ENCODE measurements at places on chromosomes 12 and 14. TPM values are rescaled to one million over a fixed set of nuclear protein-coding genes. Genes with fewer than 3 reads are reported as not detected.

Gene LETMD1
- 32.8 TPM for total RNA-seq

Gene CLEC9A
- total RNA-seq = not detected

Gene FMNL3
- 3.0 TPM for total RNA-seq

Gene SETD1B
- total RNA-seq = 10.1 TPM

GRCh38 chr12:68591734-68592418, 18.8 kb upstream of the RAP1B start:
- DNase-seq = no peak

GRCh38 chr12:118061873-118062843, 1.2 kb upstream of the WSB2 start:
- DNase-seq = peak; percentile 37

DNA sequence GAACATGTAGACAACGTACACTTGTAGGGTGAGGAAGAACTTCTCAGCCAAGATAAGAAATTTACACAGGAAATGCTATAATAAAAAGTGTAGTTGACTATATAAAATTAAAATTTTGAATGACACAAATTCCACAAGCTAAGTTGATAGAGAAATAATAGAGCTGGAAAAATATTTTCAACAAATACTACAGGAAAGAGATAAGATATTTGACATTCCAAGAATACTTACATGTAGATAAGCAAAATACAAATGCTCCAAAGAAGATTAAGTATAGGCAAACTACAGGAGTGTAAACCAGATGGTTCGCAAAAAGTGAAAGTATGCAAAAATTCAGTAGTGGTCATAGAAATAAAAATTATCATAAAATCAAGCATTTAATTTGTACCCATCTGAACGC, 49.2 kb upstream of the ANP32D start:
- no peak for DNase-seq

GRCh38 chr14:100399052-100399849, 76.1 kb downstream of the SLC25A47 start:
- no peak for DNase-seq

GRCh38 chr12:119255314-119255713, 76.6 kb downstream of the HSPB8 start:
- DNase-seq = no peak

- DNase-seq = no peak
Observed at GRCh38 chr12:113340061-113340460, 5.2 kb upstream of the SLC8B1 start.

DNA sequence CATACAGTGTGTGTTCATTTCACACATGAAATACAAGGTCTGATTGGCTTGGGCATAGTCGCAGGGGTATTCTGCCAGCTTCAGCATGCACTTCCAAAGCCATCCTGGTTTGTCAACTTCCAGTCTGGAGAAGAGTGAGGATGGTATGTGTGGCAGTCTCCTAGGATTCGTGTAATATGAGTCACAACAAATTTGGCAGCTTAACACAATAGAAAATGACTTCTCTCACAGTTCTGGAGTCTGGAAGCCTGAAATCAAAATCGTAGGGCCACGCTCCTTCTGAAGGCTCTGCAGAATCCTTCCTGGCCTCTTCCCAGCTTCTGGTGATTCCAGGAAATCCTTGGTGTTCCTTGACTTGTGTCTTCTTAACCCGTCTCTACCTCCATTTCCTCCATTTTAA, 167.5 kb downstream of the PPM1H start:
- DNase-seq = no peak

DNA sequence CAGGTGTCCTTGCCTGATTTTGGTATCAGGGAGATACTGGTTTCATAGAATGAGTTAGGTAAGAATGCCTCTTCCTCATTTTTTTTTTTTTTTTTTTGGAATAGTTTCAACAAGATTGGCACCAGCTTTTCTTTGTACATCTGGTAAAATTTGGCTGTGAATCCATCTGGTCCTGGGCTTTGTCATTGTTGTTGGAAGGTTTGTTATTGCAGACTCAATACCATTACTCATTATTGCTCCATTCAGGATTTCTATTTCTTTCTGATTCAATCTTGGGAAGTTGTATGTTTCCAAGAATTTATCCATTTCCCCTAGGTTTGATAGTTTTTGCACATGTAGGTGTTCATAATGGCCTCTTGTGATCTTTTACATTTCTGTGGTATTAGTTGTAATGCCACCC, 126.0 kb upstream of the KITLG start:
- DNase-seq = no peak

- no peak for DNase-seq
Observed at GRCh38 chr12:6049992-6050391, 74.5 kb downstream of the VWF start.

DNA sequence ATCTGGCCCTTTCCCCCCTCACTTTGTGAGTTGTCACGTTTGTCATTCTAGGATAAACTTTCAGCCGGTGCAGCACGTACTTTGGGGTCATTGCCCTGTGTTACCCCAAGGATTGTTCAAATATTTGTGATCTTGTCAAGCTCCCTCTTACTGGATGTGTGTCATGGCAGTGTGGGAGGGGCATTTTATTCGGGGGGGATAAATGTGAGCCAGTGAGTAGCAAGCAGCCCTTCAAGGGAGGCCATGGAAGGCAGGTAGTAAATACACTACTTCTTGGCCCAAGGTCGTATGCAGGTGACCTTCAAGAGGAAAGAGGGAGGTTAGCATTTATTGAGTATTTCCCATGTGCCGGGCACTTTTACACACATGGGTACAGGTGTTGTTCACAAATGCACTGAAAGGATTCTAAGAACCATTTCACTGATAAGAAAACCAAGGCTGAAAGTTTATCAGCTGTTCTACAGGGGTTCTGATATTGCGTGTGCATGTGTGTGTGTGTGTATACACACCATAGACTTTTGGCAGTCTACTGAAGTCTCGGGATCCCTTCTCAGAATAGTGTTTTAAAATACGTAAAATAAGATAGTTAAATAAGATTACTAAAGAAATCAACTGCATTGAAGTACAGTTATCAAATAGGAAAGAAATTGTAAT, 410.3 kb upstream of the TBX3 start:
- peak; percentile 55 for DNase-seq

DNA sequence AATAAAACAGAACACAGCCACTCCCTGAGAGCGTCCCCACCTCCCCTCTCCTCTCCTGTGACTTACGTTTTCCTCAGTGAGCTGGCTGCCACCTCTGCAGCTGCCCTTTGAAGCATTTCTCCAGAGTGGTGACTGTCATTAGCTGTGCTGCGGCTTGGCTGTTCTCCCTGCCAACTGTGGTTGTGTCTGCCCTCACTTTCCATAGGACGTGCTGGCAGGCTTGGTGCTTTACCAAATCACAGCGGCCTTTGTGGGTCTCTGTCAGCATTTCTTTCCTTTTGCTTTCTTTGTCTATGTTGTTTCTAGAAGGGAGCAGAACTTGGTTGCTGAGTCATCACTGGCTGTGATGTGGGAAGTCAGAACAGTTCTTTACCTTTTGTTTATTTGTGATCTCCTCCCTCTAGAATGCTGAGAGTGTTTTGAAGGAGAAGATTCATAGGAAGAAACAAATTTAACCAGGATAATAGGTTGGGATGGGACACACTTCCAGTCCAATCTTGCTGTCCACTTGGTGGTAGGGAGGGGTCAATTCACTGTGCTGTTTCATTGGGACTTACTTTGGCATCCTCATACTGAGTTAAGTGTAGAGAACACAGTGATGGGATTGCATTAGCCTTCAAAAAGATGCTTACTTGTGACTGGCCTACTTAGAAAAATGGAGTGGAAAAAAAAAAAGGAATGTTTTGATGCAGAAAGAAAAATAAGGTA, 88.2 kb downstream of the TMX1 start:
- DNase-seq = no peak

DNA sequence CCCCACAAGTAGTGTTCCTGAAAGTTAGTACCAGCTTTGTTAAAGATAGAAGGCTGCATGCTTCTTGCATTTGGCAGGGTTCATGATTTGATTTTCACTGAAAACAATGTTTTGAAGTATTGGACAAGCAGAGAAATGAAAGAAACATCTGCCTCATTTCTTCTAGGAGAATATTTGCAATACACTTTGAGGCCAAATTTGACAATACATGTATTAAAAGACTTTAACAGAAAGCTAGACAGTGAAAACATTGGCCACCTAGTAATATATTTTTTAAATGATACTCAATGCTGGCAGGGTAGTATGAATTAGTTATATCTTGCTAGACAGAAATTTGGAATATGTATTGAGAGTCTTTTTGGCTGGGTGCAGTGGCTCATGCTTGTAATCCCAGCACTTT, 68.5 kb downstream of the GCH1 start:
- no peak for DNase-seq

DNA sequence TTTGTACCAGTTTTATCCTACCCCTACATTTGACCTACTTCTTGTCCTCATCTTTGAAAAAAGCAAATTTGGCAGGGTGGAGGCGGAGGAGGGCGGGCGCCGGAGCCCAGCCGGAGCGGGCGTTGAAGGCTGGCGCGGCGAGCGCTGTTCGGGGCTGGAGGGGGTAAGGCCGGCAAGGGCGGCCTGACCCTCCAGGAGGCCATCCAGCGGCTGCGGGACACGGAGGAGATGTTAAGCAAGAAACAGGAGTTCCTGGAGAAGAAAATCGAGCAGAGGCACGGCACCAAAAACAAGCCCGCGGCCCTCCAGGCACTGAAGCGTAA, 27.2 kb downstream of the FBXO34 start:
- DNase-seq = no peak

DNA sequence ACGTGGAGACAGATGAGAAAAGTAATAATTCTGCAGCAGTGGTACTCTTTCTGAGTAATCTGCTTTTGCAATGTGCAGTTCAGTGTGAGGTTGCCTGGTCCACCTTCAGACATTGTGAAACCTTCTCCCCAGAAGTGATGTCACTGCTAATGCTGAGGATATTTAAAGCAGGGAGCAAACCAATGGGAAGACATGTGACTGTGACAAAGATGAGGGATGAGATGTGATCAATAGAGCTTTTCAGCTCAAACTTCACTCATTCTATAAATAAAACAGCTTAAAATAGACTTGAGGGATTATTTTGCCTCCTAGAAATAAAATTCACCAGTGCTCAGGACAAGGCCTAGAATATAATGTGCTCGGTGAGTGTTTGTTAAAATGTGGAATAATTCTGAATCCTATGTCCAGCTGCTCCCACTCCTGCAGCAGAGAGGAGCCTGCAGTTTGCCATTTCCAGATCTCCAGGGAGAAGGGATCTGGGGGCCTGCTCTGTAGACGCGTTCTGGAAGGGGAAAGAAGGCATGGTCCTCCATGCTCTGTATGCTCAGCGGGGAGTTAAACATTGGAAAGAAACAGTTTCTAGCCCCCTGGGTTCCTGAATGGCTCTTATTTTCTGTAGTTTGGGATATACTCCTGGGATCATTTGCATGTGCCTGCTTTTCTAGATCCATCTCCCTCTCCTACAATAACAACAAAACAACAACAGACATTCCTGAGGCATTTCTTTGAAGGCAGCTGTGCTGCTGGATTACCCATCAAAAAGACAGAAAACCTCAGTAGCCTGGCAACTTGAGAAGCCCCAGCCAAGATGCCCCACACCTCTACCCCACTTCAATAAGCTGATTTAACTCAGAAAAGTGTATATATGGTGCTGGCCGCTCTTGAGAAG, 8.9 kb downstream of the SLC7A8 start:
- DNase-seq = no peak

- no peak for DNase-seq
Observed at GRCh38 chr14:91154851-91155625, 41.2 kb downstream of the DGLUCY start.

- no peak for DNase-seq
Observed at GRCh38 chr12:66388517-66388916, 86.2 kb downstream of the HELB start.

GRCh38 chr14:61050417-61050816, 69.4 kb downstream of the SLC38A6 start:
- DNase-seq = no peak

GRCh38 chr14:50622978-50623377, 45.1 kb downstream of the SAV1 start:
- DNase-seq = no peak

GRCh38 chr12:101498252-101498651, 23.1 kb downstream of the SPIC start:
- DNase-seq = no peak

DNA sequence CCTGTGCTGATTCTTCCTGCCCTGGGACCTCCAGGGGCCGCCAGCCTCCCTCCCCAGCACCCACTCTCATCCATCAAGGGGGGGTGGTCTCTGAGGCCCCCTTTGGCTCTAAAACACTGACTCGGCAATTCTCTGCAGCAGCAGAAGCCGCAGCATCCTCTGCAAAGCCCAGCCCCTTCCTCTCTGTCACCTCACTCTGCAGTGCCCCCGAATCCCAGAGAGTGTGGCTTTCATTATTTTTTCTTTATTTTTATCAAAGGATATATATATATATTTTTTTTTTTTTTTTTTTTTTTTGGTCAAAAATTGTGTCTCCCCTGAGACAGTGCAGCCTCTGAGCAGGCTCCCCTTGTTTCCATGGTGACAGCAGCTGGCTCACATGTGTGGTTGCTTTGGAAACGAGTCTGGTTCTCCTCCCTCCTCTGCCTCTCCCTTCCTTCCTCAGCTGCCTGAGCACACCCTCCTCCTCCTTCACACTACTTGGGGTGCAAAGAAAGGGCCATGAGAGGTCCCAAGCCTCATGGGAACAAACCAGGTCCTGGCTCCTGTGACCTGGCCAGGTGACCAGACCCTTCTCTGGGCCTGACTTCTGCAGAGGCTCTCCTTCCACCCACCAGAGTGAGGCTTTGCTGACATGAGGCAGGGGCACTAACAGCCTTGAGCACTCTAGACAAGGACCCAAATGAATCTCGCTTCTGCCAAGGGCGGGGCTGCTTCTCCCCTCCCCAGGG, 100.5 kb downstream of the LRRC74A start:
- no peak for DNase-seq

DNA sequence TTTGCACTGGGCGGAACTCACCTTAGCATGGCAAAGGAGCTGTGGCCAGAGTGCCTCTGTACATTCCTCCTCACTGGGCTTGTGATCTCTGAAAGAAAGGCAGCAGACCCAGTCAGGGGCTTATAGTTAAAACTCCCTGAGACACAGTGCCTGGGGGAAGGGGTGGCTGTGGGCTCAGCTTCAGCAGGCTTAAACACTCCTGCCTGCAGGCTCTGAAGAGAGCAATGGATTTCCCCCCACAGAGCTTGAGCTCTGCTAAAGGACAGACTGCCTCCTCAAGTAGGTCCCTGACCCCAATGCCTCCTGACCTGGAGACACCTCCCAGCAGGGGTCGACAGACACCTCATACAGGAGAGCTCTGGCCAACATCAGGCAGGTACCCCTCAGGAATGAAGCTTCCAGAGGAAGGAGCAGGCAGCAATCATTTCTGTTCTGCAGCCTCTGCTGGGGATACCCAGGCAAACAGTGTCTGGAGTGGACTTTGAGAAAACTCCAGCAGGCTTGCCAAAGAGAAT, 327.5 kb upstream of the SLC16A7 start:
- DNase-seq = no peak

DNA sequence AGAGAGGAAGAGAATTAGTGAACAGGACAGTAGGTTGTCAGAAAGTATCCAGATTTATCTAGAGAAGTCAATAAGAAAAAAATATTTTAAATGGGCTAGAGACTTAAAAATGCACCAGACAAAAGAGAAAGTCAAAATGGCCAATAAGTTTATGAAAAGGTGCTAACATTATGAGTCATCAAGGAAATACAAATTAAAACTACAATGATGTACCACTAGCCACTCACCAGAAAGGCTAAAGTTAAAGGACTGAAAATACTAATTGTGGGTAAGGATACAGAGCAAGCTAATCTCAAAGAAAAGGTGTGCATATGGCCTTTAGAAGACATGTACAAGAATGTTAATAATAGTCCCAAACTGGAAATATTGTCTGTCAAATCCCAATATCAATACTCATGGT, 37.7 kb downstream of the C12orf50 start:
- DNase-seq = no peak
